Nephron progenitor cell (in vitro differentiated cells): ENCODE measurements at places on chromosomes 7 and 10.
A peak's percentile ranks its signal among the peaks of the same experiment; 100 is the strongest.

GRCh38 chr10:126242397-126243260, 145.6 kb downstream of the ADAM12 start:
- DNase-seq: no peak

GRCh38 chr10:6514844-6515780, 65.0 kb downstream of the PRKCQ start:
- DNase-seq: no peak

DNA sequence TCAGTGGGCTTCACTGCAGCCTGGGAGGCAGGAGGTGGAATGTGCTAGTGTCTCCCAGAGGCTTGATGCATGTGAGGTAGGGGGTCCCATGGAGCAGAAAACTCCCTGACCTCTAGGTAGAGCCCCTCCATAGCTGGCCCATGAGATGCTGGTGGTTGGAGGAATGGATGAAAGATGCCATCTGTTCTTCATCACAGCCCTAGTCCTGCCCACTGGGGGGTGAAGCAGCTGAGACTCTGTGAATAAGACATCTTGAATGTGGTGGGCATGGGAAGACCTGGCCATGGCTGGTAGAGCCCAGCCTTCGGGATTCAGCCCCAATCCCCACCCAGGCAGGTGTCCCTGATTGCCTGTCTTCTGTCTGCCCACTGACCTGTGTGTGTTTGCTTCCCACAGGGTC, 92.5 kb downstream of the COL13A1 start:
- DNase-seq: no peak

- DNase-seq: no peak
These were observed 52.4 kb upstream of the NANOS1 start for GRCh38 chr10:118977022-118977599.

GRCh38 chr10:112735041-112735695, 214.9 kb upstream of the TCF7L2 start:
- DNase-seq: no peak

GRCh38 chr10:43576062-43576461, 1.6 kb upstream of the ZNF239 start:
- DNase-seq: no peak

DNA sequence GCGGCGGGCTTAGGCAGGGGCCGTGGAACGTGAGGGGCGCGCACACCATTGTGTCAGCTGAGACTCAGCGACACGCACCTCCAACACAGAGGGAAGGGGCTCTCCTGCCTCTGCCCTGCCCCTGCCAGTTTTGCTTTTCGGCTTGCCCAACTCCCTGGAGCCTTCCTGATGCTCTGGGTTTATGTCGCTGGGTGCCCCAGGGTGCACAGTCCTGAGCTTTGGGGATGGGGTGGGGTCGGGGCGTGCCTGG, 13.3 kb downstream of the TMEM120A start:
- no peak for DNase-seq

- DNase-seq: no peak
These were observed 85.5 kb upstream of the ADO start for GRCh38 chr10:62719061-62719460.

GRCh38 chr7:84194484-84195271, at the start of gene SEMA3A:
Gene SEMA3A, minus strand, starts transcription at chr7:84194789. Its CDS starts 203 bp downstream, at chr7:84194586.
- DNase-seq: peak; percentile 33

- DNase-seq: no peak
These were observed 326.6 kb upstream of the KLF6 start for GRCh38 chr10:4111643-4112042.

DNA sequence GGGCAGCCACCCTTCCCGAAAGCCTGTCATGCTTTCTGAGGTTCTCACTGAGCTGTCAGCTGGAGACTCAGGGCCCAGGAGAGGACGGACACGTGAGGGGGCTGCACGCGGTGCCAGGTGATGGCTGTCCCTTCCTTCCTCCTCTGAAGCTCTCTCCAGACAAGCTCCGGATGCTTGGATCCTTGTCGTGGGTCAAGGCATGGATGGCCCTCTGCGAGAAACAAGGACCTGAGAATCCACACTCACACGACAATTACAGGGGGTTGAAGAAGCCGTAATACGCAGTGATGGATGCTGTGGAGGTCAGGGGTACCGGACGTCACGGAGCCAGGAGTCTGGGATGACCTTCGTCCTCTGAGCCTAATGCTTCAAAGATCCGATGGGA, 170.3 kb downstream of the USP6NL start:
- DNase-seq: no peak

DNA sequence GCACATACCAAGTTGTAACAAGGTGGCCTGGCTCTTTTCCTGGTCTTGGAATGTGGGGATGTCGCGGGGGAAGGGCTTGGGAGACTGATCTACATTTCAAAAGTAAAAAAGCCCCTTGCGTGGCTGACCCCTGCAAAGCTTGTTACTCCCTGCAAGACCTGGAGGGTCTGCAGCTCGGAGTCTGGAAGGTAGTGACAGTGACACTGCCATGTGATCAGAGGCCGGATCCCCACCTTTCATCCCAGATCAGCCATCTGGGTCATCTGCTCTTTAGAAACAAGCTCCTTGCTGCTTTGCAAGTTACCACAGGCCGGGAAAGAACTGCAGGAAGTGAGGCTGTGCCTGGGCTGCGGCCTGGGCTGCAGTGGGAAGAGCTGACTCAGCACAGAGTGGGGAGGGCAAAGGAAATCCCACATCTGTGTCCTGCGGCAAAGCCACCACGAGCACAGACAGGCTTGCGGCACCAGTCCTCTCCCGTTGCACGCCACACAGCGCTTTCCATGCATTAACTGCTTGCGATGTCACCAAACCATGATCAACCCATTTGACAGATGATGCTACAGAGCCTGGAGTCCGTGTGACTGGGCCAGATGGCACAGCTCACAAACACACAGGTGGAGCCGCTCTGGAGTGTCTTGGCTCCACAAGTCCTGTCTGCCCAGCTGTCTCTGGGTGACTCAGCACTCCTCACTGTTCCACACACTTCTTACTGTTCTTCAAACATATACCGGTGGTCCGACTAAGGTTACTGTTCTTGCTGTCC, 97.7 kb downstream of the SH3PXD2A start:
- no peak for DNase-seq

DNA sequence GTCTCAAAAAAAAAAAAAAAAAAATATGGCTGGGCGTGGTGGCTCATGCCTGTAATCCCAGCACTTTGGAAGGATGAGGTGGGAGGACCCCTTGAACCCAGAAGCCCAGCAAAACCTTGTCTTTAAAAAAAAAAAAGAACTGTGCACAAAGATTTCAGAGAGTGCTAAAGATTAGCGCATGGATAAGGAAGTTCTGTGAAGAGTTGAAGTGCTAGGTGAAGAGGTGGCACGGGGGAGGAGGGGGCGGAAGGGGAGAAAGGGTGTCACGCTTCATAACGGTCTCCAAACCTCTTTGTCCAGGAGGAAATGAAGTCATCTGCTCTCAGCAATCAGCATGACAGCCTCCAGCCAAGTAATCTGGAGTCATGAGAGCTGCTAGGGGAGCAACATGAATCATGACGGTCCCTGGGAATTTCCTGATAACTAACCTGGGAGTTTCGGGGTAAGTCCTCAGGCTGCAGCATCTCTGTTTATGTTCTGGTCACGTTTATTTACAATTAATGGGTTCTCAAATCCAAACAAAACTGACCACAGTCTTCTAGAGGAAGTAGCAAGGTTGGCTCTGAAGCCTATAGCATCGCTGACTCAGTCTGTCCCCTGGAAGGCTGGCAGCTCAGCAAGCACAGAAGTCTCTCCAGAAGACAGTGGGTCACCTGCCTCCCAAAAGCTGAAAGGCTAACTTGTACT, 1.9 kb upstream of the PLAU start:
- DNase-seq: no peak

DNA sequence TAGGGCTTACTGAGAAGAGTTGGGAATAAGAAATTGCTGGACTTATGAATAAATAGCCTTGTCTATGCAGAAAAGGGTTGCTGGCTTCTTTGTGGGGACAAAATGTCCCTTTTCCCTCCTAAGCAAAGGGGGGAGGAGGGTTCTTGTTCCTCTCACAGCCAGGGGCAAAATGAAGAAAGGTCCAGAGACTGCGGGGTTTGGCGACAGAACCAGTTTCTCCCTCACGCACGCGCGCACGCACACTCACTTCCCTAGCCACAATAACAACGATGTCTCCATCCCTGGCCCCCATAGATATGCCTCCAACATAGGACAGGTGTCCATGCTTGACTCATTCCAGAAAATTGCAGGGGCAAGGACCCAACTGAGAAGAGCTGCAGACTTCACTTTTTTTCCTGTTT, 3.3 kb downstream of the ZMIZ1 start:
- DNase-seq: no peak

DNA sequence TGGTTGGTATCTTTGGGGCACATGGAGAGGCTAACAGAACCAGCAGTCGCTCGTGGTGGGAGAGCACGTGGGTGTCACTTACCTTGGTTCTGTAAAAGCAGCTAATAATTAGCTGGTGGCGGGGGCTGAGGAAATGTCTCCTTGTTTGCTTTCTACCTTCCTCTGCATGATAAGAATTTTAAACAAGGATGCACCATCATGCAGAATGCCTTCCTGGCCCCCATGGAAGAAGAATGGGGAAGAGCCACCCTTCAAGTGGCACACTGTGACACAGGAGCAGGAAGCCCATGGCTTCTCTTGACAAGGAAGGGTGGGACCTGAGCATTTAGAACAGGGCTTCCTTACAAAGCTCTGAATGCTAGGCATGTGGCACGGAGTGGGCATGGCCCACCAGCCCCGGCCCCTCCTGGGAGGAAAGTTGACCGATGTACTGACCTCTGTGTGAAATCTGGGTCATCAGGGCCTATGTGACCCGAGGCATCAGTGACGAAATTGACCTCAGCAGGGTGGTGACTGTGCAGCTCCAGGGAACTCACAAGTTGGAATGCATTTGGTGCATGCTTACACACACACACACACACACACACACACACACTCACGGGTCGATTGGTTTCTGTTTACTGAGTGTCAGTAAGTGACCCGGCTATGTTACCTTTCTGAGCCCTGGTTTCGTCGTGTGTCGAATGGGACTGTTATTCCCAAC, 116.9 kb upstream of the ANLN start:
- no peak for DNase-seq

- no peak for DNase-seq
These were observed 106.4 kb upstream of the TCF7L2 start for GRCh38 chr10:112843623-112844022.

- no peak for DNase-seq
These were observed 203.1 kb downstream of the DPP6 start for GRCh38 chr7:154255324-154255723.
